Vagina (tissue), 2 donors: ENCODE measurements at places on chromosomes 4 and X.

GRCh38 chr4:4869731-4870571 lies 10.5 kb downstream of the MSX1 start:
- DNase-seq, result no peak

DNA sequence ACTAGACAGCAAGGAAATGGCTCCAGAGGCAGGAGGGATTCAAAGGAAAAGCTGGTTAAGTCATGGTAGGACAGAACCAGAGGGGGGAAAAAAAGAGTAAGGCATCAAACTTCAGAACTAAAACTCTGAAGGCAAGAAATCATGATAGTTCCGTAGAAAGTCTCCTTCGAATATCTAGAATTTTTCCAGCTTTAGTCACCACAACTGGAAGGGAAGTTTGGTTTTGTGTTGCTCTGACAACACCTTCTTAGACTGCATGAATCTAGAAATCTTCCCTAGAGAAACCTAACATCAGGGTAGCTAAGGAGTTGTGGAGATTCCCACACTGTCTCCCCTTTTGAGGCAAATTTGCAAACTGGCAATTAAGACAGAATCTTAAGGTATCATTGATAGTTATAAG lies 33.7 kb downstream of the AMMECR1 start:
- DNase-seq, result no peak

GRCh38 chr4:6327220-6327917 lies 57.7 kb downstream of the WFS1 start:
- no peak for DNase-seq

DNA sequence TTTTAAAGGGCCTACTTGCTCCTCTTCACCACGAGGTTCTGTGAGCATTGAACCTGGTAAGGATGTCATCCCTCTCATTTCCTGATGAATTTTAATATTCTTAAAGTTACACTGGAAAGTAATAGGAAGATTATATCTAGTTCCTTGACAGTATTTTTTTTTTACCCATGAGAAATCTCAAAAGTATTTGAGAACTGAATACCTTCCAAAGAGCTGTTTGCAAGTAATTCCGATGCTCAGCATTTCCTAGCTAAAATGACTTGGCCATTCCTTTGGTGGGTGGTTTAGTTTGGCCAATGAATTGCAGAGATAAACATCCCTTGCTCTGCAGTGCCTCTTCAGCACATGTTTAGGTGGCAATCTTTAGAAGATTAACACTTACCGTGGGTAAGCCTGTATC lies 110.2 kb upstream of the WDR1 start:
- DNase-seq, result no peak

DNA sequence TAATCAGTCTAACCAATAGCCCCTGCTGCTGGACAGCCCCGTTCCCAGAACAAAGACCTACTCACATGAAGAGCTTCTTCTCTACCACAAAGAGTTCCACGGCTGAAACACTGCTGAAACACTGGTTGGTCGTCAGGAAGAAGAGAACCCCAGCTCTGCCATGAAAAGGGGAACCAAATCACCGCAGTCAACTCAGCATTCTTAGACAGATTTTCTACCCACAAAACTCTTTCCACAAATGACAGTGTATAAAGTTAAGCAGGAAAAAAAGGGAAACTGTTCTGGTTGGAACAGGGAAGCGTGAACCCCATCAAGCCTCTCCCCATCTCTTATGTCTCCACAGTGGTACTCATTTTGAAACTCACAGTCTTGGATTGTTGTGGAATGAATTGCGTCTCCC lies 57.3 kb downstream of the ABCG2 start:
- DNase-seq, result no peak

- no peak for DNase-seq
Measured at GRCh38 chrX:78796916-78797315, 49.4 kb downstream of the LPAR4 start.

DNA sequence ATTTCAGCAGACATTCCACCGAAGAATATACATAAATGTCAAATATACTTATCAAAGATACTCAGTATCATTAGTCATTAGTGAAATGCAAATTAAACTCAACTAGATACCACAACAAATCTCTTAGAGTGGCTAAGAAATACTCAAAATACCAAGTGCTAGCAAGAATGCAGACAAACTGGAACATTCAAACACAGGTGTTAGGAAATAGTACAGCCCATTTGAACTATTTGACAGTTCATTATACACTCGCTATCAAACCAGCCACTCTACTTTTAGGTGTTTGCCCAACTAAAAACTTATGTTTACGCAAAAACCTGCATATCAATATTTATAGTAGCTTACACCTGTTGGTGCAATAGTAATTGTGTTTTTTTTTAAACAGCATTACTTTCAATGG lies 8.8 kb downstream of the ADAM29 start:
- DNase-seq, result no peak

DNA sequence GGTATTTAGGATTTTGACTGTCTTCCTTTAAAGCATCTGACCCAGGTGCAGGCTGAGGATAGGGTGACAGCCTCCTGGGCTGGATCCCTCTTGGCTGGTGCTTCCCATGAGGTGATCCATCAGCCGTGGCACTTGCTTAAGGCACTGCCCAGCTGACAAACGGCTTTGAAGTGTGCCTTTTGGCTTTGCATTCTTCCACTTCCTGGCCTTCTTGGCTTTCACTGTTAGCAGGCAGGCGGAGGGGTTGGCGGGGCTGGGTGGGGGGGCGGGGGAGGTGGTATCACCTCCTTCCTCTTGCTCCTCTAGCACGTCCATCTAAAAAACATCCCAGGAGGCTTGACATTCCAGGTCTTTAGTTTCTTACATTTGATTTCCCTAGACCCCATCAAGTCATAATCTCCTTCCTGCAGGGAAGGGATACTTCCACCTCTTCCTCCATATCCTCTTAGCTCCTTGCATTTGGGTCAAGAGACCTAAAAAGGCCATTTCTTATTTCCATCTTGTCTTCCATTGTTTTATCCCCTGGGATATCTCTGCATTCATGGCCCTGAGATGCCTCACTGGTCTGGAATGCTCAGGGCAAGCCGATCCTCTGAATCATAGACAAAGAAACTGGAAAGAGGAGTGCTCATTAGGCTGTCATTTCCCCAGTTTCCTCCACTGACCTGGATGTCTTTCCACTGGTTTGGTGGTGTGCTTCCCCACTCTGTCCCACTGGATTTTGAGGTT lies 11.3 kb upstream of the APLN start:
- DNase-seq, result peak; percentile 49

DNA sequence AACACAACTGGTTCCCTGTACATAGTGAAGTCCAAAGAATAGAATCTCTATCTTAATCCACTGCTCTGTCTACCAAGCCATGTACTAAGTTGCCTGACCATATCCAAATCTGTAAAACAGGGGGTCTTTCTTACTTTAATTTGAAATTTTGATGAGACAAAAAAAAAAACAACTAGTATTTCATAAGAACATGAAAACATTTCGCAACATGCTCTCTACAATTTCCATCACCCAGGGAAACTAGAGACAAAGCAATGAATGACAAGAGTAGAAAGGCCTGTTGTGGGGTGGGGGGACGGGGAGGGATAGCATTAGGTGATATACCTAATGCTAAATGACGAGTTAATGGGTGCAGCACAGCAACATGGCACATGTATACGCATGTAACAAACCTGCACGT lies 279.9 kb downstream of the PPP3CA start:
- DNase-seq, result no peak
